ENCODE measurements at places on chromosomes 7 and 10.

DNA sequence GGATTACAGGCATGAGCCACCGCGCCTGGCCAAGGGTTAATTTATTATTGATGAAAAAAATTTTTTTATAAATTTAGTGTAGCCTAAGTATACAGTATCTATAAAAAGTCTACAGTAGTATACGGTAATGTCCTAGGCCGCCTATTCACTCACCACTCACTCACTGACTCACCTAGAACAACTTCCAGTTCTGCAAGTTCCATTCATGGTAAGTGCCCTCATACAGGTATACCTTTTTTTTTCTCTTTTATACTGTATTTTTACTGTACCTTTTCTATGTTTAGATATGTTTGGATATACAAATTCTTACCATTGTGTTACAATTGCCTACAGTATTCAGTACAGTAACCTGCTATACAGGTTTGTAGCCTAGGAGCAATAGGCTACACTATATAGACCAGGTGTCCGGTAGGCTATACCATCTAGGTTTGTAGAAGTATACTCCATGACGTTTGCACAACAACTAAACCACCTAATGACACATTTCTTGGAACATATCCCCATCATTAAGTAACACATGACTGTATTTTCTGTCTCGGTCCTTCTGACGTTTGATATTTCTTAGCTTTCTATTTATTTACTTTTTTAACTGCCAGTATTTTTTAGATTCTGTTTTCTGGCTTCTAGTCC is 23.4 kb downstream of the IRF5 start:
- H3K4me3 ChIP-seq: no peak overlapping the region
- H3K27ac ChIP-seq: no peak overlapping the region
- H3K36me3 ChIP-seq: peaks cover 41% of the 10 kb centered on the region
- no peaks in the 10 kb centered on the region for H3K4me1 ChIP-seq

DNA sequence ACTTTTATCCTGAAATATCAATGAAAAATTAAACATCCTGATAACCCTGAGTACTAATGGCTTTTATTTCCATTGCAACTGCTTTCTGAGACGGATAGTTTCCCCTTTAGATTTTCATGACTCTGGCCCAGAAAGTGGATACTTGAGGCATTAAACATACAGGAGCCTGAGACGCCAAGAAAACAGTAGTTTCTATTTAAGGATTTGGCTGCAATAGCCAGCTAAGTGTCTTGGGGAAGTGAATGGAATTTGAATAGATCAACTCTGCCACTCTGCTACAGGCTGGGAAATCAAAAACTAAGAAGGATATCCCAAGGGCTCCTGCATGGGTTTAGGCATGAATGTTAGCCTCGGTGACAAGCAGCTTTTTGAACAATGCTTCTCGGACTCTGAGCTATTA is 24.7 kb upstream of the GPAM start:
- peaks cover 20% of the 10 kb centered on the region for H3K4me1 ChIP-seq
- H3K27me3 ChIP-seq: no peaks in the 10 kb centered on the region
- H3K27ac ChIP-seq: peak overlapping the region; percentile 75
- DNase-seq: no peak

DNA sequence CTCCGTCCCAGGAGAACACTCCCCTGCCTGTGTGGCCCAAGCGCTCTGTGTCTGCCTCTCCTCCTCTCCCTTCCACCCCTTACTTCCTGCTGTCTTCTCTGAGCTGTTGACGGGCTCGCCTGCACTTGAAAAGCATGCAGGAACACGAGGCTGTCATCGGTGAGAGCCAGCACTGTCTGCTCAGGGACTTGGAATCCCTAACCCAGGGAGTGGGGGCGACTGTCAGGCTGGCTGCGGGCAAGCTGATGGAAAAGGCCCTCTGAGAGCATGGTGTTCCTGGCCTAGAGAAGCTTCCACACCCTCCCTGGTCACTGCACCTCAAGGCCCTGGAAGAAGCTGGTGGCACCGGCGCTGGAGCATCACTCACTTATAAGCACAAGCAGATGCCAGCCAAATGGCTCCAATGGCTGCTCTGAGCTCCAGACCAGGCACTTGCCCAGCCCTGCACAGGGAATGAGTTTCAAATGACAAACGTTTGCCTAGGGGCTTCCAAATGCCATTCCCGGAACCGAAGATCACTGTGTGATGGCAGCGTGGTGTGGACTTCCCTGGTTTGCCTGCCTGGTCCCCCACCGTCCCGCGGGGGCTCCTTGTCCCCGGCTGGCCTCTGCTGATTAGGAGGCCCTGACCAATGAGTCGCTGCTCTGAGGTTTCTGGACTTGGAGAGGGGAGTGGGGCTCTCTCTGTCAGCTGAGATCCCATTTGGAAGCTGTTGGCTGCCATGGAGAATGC is 56.7 kb upstream of the EBF3 start:
- H3K27me3 ChIP-seq: no peaks in the 10 kb centered on the region
- H3K27ac ChIP-seq: no peak overlapping the region

DNA sequence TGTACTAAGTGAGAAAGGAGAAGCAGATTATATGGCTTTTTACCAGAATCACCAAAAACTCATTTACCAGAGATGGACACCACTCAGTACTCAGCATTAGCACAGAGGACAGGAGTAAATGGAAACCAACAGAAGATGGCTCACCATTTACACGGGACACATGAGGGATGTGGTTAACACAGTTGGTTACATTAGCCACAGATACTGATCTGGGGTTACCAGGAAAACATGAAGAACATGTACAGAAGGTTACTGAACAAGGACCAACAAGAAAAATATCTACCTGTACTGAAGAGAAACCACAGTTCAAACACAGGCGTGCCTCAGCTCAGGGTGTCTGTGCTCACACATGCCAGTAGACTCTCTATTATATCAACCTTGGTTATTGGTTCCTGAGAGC is 1285.8 kb upstream of the SORCS1 start:
- H3K27me3 ChIP-seq: no peaks in the 10 kb centered on the region
- no peaks in the 10 kb centered on the region for H3K4me1 ChIP-seq
- no peak overlapping the region for H3K27ac ChIP-seq
- DNase-seq: no peak

- no peaks in the 10 kb centered on the region for H3K36me3 ChIP-seq
- no peaks in the 10 kb centered on the region for H3K27me3 ChIP-seq
- H3K4me3 ChIP-seq: no peak overlapping the region
- no peaks in the 10 kb centered on the region for H3K4me1 ChIP-seq
- no peak for DNase-seq
Measured at GRCh38 chr10:114953047-114953446, 15.1 kb downstream of the TRUB1 start.

DNA sequence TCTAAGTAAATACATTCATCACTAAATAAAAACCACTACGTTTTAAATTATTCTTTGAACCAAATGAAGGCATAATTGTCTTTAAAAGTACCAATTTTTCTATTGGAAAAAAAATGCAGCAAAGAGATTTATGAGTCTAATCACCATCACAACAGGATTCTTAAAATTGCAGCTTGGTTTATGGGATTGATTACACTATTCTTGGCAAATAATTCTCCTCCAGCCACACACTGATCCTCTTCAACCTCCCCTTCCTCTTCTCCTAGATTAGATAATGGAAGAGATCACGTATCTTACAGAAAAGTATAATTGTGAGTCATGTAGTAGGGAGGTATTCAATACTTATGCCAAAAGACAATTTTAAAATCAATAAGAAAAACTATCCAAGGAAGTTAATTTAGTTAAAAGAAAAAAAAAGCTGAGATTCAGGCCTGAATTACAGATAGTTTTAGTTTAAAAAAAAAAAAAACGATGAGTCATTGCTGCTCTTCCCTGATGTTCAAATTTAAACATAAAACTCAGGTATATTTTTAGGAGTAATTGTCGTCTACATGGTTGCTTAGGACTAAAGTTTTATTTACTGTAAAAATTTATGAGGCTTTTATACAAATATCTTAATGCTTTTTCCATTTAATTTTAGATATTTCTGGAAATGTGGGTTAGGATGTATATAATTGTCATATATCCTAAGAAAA is 133.7 kb upstream of the CDK1 start:
- no peak overlapping the region for H3K4me3 ChIP-seq
- H3K36me3 ChIP-seq: no peaks in the 10 kb centered on the region
- DNase-seq: no peak
- no peaks in the 10 kb centered on the region for H3K27me3 ChIP-seq
- H3K27ac ChIP-seq: no peak overlapping the region
- no peaks in the 10 kb centered on the region for H3K4me1 ChIP-seq

Measured in ascending aorta (tissue), 2 donors.